ENCODE measurements at places on chromosomes 1 and 21.

- no peak for DNase-seq
Measured at GRCh38 chr1:222266223-222267196, 281.4 kb downstream of the HHIPL2 start.

DNA sequence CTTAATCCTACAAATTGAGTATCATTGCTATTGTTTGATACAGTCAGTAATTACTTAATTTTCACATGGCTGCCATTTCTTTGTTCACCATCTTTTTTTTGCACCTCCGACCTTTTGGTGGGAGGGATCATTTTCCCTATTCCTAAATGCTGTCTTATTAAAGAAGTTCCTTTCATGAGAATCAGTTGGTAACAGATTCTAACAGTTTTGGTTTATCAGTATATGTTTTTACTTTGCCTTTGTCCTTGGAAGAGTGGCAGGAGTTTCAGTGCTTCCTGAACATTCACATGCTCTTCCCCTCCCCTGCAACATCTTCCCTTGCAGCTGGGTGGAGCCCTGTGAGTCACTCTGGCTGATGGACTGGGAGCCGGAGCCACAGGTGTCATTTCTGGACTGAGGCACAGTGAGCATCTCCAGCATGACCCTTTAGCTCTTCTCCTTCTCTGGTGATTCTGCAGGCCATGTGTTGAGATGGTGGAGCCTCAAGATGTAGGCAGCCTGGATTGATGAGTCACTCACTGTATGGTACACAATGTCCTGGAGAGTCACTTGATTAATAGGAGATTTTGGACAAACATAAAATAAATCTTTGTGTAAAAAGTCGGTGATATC lies 217.7 kb downstream of the URB2 start:
- peak; percentile 23 for DNase-seq

GRCh38 chr1:98796049-98796448 lies 134.5 kb downstream of the SNX7 start:
- DNase-seq: no peak

- DNase-seq: peak; percentile 75
Measured at GRCh38 chr1:225454733-225455132, 26.9 kb upstream of the LBR start.

DNA sequence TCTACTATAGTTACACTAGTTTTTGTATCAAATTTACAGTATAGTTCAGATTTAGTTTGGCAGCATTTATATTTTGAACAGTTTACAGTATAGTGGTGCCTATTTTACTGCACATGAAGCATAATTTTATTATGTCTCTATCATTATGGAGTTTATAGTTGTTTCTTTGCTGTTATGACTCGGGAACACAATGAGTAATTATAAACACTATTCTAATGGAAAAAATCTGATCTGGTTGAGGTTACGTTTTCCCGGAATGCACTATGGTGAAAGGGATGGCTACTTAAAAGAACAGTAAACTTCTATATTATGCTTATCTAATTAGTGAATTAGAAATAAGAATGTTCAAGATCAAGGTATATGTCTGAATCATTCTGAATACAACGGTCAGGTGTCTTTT lies 10.6 kb downstream of the LCA5L start:
- no peak for DNase-seq

DNA sequence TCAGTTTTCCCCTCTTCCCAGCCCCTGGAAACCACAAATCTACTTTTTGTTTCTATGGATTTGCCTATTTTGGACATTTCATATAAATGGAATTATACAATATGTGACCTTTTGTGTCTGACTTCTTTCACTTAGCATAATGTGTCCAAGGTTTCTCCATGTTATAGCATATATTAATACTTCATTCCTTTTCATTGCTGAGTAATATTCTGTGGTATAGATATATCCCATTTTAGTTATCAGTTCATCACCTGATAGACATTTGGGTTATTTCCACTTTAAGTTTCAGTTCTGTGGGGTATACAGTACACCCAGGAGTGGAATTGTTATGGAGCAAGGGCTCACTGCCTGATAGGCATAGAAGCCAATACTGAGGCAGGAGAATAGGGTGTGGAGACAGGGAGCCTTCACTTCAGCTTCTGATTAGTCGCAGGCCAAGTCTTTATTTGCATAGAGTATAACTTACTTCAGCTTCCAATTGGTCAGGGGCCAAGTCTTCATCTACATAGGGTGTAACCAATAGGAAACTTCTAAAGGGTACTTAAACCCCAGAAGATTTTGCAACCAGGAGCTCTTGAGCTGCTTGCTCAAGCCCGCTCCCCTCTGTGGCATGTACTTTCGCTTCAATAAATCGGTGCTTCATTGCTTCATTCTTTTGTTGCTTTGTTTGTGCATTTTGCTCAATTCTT lies 8.3 kb upstream of the NVL start:
- DNase-seq: no peak

- DNase-seq: no peak
Measured at GRCh38 chr1:85943526-85943925, 213.0 kb downstream of the COL24A1 start.

GRCh38 chr21:41933313-41934079 lies 20.3 kb downstream of the C2CD2 start:
- DNase-seq: peak; percentile 75

- no peak for DNase-seq
Measured at GRCh38 chr1:63640633-63641567, 47.7 kb downstream of the PGM1 start.
